ENCODE measurements at places on chromosomes 6 and 20.

DNA sequence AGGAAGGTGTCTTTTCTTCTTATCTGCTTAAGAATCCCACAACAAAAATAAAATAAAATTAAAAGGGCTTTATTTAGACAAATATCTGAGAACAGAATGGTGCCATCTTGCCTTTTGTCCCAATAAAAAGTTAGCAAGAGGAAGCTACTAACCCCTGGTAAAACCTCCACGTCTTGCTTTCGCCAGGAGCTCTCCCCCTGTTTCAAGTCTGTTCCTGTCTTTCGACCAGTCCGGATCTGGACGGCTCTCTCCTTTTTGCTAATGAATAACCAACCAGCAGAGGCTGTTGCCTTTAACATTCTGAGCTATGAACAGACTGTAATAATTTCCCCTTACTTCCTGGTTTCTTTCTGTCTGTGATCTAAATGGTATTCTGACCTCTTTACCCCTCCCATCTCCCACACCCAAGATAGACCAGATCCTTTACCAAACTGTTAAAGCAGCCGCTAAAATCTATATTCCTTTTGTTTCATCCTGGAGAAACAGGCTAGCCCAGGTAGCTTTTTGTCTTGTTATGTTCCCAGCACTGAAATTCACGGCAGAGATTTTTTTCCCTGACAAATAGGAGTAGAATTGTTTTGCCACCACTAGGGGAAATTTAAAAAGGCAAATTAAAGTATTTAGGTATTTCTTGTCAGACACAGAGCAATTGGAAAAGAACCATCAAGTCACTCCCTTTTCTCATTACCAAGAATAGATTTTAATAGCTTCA is at the start of gene FRK:
Gene FRK, minus strand, starts transcription at position 320 of the 712 bp plus-strand sequence. CDS start 580 bp downstream, outside the sequence.
- no peak for DNase-seq

DNA sequence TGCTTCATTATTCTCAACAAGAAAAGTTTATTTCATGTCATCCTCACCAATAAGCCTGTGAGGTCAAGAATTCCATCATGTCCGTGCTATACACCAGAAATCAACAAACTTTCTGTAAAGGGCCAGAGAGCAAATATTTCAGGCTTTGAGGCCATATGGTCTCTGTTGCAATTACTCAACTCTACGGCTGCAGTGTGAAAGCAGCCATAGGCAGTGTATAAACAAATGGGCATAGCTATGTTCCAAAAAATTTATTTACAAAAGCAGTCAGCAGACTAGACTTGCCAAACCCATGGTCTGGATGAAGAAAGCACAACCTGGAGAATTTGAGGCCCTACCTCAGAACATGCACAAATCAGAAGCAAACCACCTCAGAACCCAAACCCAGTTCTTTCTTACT is 118.5 kb downstream of the PCSK2 start:
- DNase-seq: no peak

DNA sequence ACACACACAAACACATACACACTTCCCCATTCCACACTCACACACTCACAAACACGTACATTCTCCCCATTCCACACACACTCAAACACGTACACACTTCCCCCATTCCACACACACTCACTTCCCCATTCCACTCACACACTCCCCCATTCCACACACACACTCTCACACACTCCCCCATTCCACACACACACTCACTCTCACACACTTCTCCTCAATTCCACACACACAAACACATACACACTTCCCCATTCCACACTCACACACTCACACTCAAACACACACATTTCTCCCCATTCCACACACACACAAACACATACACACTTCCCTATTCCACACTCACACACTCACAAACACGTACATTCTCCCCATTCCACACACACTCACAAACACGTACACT is 8.7 kb upstream of the OSBPL2 start:
- no peak for DNase-seq

- DNase-seq: no peak
Measured at GRCh38 chr6:6969761-6970223, 138.0 kb upstream of the RREB1 start.

DNA sequence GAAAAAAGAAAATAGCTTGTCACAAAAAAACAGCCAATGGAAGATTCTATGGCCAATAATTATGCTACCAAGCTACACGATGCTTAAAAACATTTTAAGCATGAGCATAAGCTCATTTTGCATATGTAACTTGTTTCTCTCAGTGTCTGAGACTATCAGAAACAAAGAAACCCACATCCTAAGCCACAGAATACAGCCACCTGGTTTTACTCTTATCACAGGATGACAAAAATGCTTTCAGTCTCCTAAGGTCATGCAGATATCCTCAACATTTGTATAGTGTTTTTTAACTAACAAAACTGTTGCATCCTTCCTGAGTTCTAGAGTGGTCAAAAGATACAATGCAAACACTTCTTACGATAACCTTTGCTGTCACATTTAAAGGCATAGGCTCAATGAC is 172.1 kb upstream of the RUNX2 start:
- DNase-seq: peak; percentile 68

- peak; percentile 32 for DNase-seq
Measured at GRCh38 chr6:21593927-21594415, 420 bp downstream of the SOX4 start.

DNA sequence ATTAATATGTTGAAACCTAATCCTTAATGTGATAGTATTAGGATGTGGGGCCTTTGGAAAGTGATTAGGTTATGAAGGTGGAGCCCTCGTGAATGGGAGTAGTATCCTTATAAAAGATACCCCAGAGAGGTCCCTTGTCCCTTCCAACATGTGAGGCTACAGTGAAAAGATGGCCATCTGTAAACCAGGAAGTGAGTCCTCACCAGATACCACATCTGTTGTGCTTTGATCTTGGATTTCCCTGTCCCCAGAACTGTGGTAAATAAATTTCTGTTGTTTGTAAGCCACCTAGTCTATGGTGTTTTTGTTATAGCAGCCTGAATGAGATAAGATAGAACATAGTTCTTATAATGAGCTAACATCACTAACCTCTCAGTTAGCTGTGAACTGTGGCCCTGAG is 16.6 kb upstream of the CALHM6 start:
- no peak for DNase-seq

GRCh38 chr6:97110626-97111025 is 172.4 kb downstream of the MMS22L start:
- no peak for DNase-seq

DNA sequence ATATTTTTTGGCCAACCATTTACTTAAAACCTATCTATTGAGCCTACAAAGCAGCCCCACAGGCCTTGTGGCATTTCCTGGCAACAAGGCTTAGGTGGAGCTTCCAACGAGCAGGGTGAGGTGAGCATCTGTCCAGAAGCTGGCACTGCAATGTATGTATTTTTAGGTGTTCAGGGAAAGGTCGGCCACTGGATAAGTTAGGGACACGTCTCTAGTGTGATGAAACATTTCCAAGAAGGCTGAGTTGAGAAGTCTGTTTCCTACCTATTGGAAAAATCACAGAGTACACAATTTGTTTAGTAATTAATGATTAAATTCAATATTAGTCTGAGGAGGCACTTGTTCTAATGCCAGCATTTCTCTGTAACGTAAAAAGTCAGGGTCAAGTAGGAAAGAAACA is 17.8 kb upstream of the RCAN2 start:
- DNase-seq: no peak

- no peak for DNase-seq
Measured at GRCh38 chr6:135505648-135506047, 8.1 kb upstream of the AHI1 start.

DNA sequence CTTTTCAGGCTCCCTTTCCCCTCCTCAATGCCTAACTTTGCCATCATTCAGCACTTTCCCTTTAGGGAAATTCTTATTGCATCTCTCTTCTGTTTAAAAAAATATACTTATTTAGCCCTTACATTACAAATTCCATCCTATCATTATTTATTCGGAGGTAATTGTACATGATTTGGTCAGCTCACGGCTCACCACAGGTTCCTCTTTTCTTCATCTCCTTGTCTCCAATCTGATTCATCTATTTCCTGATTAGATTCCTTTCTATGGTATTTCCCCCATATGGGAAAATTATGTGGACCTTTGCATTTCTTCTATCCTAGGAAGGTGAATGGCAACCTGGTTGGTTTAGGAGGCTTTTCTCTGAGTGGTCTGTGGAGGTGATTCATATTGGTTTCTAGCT is 12.9 kb upstream of the EMILIN3 start:
- DNase-seq: no peak

Measured in activated CD4-positive, alpha-beta T cell treated with anti-CD3 and anti-CD28 coated beads, Interleukin-2, Interleukin-6, amounts not matched to agents 100 ng/mL and 50 ng/mL, durations not matched to agents 16 hours and 8 hours (primary cell).